ENCODE measurements at places on chromosomes 2 and 18. TPM values are rescaled to one million over a fixed set of nuclear protein-coding genes. Genes with fewer than 3 reads are reported as not detected.
A peak's percentile ranks its signal among the peaks of the same experiment; 100 is the strongest.

DNA sequence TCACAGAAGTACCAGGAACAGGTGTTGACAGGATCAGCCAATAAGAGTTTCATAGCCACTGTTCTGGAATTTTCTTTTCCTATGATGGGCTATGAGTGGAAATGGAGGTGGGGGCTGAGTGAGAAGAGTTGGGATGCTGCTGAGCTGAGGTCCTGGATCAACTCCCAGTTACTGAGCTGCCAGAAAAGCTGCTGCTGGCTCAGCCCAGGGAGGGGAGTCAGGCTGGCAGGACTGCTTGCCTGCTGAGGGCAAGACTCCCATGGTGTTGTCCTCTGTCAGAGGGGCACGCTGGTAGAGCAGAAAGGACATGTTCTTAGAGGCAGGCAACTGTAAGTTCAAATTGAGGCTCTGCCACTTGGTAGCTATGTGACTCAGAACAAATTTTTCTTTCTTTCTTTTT lies 11.8 kb downstream of the TPGS2 start:
- DNase-seq, result no peak

DNA sequence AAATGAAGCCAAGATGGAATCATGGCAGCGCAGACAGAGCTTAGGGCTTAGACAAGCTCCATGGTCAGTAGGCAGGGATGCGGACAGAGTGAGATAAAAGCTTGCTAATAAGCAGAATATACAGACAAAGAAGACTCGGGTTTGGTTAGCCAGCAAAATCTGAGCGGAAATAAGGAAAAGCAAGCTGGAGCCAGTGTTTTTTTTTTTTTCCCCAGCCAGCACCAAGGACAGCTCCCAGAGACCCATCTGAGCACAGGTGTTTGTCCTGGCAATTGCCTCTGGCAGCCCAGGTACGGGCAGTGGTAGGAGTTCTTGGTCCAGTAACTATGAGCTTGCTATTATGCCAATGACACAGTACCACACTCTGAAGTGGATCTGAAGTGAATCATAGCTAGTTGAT lies 187.6 kb downstream of the ADCYAP1 start:
- no peak for DNase-seq

DNA sequence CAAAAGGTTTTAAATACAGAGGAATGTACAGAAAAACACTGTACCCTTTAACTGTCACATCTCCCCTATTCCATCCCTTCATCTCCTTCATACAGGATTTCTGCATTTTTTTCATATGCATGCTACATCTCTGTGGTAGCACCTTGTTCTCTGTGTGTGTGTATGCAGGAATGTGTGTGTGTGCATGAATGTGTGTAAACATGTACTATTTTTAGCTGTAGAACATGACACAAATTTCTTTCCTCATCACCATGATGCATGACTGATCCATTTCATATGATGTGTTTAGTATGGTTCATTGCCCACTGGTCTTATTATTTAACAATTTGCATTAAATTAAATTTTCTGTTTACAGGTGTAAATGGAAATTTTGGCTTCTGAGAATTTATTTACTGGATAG lies 21.5 kb upstream of the ZEB2 start:
- DNase-seq, result no peak

- peak; percentile 6 for DNase-seq
Observed at GRCh38 chr18:13800505-13801259, 23.3 kb upstream of the MC5R start.

GRCh38 chr2:215635788-215636139 lies 199.9 kb upstream of the FN1 start:
- no peak for DNase-seq

DNA sequence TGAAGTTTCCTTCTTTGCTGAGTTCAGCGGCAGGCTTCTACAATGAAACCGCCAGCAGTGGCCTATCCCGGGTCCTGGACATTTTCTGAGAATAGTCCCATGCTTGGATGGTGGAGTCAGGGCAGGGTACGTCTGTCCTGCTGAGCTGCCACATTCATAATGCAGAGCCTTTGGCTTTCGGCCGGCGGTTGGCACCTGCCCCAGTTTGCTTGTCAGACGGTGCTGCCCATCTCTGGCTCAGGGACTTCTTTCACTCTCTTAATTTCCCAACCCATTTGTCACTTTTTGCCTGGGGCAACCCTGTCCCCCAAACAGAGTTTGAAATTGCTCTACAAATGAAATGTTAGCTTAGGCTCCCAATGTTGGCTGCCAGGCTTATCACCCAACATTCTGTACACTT lies 57.2 kb downstream of the SOX11 start:
- no peak for DNase-seq

- no peak for DNase-seq
Observed at GRCh38 chr2:176744146-176744545, 468.4 kb upstream of the HNRNPA3 start.

DNA sequence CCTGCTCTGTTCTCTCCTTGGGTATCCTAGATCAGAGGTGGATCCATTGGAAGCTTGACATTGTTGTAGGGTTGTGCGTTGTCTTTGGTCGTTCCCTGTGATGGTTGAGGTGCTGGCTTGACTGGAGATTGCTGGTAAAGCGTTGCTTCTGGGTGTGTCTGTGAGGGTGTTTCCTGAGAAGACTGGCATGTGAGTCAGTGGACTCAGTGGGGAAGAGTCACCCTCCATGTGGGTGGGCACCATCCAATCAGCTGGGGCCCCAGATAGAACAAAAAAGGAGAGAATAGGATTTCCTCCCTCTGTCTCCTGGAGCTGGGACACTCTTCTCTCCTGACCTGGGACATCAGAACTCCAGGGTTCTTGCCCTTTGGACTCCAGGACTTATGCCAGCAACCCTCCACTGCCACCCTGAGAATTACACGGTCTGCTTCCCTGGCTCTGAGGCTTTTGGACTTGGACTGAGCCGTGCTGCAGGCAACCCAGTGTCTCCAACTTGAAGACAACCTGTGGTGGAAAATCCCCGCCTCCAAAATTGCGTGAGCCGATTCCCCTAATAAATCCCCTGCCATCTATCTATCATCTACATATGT lies 14.8 kb upstream of the REEP1 start:
- no peak for DNase-seq

DNA sequence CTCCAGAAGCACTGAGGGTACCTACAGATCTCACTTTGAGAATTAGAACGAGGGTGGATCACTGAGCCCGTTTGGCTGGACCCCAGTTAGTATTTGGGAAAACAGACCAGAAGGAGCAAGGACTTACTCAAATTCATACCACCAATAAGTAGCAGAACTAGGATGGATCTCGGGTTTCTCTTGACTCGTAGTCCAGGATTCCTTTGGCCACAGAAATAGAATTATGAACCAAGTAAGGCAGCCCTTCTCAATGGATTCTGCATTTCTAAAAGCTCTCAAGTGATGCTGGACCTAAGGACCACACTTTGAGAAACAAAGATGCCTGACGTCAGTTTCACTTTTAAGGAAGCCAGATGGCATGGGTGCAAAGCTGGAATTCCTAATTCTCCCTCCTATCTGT lies 153.0 kb downstream of the KLHL29 start:
- no peak for DNase-seq

DNA sequence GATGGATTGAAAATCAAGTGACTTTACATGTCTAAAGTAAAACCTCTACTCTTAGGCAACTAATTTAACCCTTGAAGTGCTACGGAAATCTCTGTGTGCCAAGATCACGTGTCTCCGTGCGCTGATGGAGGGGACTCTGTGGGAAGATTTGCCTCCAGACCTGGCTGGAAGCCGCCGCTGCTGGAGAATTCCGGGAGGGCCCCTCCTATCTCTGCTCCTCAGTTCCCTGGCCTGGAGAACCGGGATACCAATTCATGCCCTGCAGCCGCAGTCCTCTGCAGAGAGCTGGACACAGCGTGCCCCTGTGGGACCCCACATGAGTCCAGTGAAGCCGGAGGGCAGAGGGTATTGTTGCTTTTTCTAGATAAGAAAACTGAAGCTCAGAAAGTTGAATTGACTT lies 126.9 kb upstream of the PXDN start:
- no peak for DNase-seq

- DNase-seq, result no peak
Observed at GRCh38 chr2:74429487-74430451, 8.2 kb downstream of the WDR54 start.

DNA sequence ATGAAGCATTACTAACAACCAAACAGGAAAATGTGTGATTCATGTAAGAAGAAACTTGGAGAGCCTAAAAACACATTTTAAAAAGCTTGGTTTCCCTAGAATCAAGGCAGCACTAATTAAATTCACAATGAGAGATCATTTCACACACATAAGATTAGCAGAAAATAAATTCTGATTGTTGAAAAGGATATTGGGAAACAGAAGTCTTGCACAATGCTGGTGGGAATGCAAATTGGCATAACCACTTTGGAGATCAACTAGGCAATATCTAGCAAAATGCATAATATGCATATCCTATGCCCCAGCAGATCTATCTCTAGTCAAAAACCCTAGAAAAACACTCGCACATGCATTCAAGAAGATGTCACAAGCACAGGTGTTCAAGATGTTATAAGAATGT lies 75.3 kb upstream of the SIX3 start:
- DNase-seq, result no peak

DNA sequence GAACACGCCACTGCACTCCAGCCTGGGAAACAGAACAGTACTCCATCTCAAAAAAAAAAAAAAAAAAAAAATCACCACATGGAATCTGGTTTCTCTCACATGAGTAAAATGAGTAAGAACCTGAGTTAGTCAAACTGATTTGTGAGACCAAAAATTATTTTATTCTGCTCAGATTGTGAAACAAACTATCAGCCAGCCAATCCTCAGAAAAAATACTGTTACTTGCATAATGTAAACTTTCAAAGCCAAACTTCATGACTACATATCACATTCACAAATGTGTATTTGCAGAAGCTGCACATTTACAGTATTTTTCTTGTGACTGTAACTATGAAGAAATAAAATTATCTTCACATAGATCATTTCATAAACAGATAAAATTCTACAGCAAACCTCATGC lies 23.2 kb downstream of the SUMO1 start:
- DNase-seq, result no peak

- DNase-seq, result no peak
Observed at GRCh38 chr2:191854382-191855372, 7.8 kb upstream of the CAVIN2 start.

- no peak for DNase-seq
Observed at GRCh38 chr2:77521931-77522470, at the start of gene LRRTM4. Gene LRRTM4 (minus strand): TSS chr2:77522376.

- no peak for DNase-seq
Observed at GRCh38 chr2:121356058-121356640, 71.1 kb upstream of the TFCP2L1 start.

GRCh38 chr2:101340141-101340551 lies 31.6 kb upstream of the RNF149 start:
- DNase-seq, result no peak

DNA sequence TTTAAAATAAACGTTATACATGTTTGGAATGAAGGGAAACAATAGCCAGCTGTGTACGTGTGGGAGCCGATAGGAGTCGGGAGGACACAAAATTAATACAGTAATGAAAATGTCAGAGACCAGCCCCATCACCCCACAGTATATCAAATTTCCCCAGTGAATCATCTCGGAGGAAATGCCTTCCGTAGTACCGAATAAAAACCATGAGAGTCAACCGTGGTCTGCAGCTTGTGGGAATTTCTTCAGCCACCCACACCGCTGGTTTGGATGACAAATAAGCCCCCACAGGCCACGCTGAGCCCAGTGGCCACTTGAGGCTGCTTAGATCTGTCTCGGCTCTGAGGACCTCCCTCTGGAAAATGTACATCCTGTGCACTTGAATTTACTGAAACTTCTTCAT lies 133.7 kb downstream of the COL6A3 start:
- DNase-seq, result no peak

GRCh38 chr2:56510610-56511009 lies 326.8 kb downstream of the CCDC85A start:
- no peak for DNase-seq

- no peak for DNase-seq
Observed at GRCh38 chr2:237341872-237342271, 72.1 kb downstream of the COL6A3 start.

DNA sequence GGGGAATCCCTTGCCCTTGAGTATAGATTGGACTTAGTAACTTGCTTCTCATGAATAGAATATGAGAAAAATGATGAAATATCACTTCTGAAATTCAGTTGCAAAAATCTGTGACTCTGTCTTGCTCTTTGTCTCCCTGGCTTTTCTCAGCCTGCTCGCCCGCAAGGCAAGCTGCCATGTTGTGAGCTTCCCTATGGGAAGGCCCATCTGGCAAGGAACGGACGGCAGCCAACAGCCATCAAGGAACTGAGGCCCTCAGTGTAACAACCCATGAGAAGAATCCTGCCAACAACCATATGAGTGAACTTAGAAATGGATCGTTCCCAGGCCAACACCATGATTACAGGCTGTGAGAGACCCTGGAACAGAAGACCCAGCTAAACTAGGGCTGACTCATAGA lies 58.4 kb upstream of the PGAP1 start:
- DNase-seq, result no peak

GRCh38 chr18:10437837-10438236 lies 16.6 kb upstream of the APCDD1 start:
- DNase-seq, result no peak

GRCh38 chr18:650428-650858 lies 7.0 kb upstream of the TYMS start:
- no peak for DNase-seq

DNA sequence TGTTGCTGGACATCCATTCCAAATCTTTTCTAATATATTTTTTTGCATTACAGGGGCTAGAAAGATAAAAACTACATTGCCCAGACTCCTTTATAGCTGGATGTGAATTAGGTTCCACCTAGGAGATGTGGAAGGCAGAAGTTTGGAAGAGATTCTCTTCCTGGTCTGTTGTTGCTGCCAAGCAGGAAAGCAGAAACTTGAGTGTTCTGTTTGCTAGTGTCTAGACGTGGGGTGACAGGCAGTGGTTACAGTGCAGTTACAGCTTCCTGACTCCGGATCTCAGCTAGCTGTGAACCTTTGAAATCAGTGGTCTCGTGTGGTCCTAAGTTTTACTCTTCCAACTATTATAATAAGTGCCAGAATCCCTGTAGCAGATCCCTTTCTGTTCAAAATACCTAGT lies 46.2 kb downstream of the COL4A4 start:
- DNase-seq, result no peak

GRCh38 chr2:191105082-191105481 lies 45.7 kb downstream of the STAT4 start:
- no peak for DNase-seq

GRCh38 chr2:126884861-126885750 lies 13.6 kb upstream of the TEX51 start:
- no peak for DNase-seq

- DNase-seq, result no peak
Observed at GRCh38 chr2:148039783-148040182, 18.9 kb downstream of the MBD5 start.

Gene RBM44
- 0.98 TPM for total RNA-seq

Gene NABP1
- total RNA-seq, result 51.3 TPM

Gene CTAGE1
- not detected for total RNA-seq

Gene PLGLB1
- 12.9 TPM for total RNA-seq

Gene STPG4
- not detected for total RNA-seq

Gene SEPTIN10
- 2.2 TPM for total RNA-seq

Gene NXPH2
- total RNA-seq, result not detected

Gene TXNDC2
- total RNA-seq, result not detected

Gene SERPINB10
- not detected for total RNA-seq

Gene REG3G
- total RNA-seq, result 0.32 TPM

Gene GPD2
- total RNA-seq, result 12.8 TPM

Gene ANKRD53
- total RNA-seq, result not detected

Gene CCT4
- total RNA-seq, result 105 TPM

Gene ALMS1
- 25.2 TPM for total RNA-seq

Gene NT5DC4
- not detected for total RNA-seq
